ENCODE measurements at places on chromosomes 12 and 14. TPM values are rescaled to one million over a fixed set of nuclear protein-coding genes. Genes with fewer than 3 reads are reported as not detected.

DNA sequence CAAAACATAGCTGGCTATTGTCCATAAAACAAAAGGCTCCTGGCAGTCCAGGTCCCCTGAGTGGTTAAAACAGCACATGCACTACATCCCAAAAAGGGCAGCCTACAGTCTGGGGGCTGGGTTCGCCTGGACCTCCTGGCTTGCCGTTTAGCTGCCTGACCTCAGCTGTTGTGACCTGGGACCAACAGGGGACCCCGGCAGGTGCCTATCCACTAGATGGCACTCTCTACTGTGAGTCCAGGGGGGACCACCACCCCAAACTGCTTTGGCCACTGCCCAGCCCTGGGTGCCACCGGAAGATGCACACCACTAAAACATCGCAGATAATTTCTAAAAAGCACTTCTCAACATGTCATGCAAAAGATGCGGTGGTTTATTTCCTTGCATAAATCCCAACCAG lies 2.9 kb upstream of the RTL1 start:
- H3K4me3 ChIP-seq, result no peak overlapping the region
- peaks cover 11% of the 10 kb centered on the region for H3K4me1 ChIP-seq
- peak; percentile 51 for DNase-seq
- H3K27me3 ChIP-seq, result peaks cover 8% of the 10 kb centered on the region

DNA sequence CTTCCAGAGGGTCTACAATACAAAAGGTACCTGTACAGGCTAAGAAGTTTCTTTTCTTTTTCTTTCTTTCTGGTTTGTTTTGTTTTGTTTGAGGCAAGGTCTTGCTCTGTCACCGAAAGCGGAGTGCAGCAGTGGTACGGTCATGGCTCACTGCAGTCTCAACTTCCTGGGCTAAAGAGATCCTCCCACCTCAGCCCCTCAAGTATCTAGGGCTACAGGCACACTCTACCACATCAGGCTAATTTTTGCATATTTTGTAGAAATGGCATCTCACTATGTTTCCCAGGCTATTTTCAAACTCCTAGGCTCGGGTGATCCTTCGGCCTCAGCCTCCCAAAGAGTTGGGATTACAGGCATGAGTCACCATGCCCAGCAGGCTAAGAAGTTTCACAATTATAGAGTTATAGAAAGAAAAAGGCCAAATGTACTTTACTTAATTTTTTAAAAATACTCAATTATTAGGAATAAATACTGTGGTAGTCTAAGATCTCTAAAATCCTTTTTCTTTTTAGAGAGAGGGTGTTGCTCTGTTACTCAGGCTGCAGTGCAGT lies 3.0 kb upstream of the PIGH start:
- H3K36me3 ChIP-seq, result peaks cover 13% of the 10 kb centered on the region
- H3K27me3 ChIP-seq, result peaks cover 7% of the 10 kb centered on the region
- H3K4me1 ChIP-seq, result peaks cover 6% of the 10 kb centered on the region
- no peak for DNase-seq
- no peak overlapping the region for H3K27ac ChIP-seq

Gene PLCZ1
- not detected for total RNA-seq

DNA sequence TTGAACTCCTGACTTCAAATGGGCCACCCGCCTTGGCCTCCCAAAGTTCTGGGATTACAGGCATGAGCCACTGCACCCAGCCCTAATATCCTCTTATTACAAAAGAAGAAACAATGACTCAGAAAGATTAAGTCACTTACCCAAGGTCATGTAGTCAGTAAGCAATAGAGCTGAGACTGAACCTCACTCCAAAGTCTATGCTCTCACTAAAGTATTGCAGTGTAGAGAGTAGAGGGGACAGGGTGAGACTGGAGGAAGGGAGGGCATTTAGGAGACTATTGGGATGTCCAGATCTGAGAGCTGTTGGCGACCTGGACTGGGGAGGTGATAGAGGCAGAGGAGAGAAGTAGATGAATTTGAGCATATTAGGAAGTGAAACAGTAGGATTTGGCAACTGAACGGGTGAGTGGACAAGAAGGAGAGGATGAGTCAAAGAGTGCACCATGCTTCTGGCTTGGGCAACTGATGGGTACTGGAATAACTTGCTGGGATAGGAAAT lies 11.8 kb downstream of the P2RX7 start:
- no peak overlapping the region for H3K27ac ChIP-seq
- H3K27me3 ChIP-seq, result peaks cover 6% of the 10 kb centered on the region
- DNase-seq, result no peak
- no peaks in the 10 kb centered on the region for H3K4me1 ChIP-seq
- no peak overlapping the region for H3K4me3 ChIP-seq

Gene RDH16
- total RNA-seq, result 0.74 TPM

DNA sequence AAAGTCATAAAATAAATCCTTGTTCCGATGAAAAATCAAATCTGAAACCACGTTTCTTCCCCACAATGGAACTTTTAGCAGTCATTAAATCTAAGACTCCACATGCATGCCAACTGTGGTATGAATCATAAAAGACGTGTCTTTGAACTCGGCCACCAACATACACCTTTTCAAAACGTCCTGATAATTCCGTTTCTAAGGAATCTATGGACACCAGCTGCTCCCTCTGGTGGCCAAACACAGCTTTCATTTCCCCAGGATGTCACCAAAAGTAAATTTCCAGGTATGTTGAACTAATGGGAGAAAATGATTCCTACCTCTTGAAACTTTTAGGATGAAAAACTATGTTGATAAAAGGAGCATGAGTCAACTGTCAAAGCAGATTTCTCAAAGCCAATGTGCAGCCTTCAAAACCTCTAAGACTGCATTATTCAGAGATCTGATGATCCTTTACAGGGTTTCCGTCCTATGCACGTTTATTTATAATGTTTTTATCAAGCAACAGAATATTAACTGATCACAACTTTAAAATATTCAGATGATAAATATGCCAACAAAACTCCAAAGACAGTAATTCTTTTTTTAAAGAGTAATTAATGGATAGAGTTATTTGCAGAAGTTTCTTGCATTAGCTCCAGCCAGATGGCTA lies 96.2 kb downstream of the CIT start:
- H3K27me3 ChIP-seq, result no peaks in the 10 kb centered on the region
- DNase-seq, result peak; percentile 44
- H3K36me3 ChIP-seq, result peaks cover 4% of the 10 kb centered on the region

Gene PTPRR
- 0.34 TPM for total RNA-seq

GRCh38 chr12:119432949-119433348 lies 98.4 kb downstream of the CCDC60 start:
- DNase-seq, result no peak
- peaks cover 7% of the 10 kb centered on the region for H3K36me3 ChIP-seq
- H3K27me3 ChIP-seq, result peaks cover 3% of the 10 kb centered on the region
- H3K4me1 ChIP-seq, result no peaks in the 10 kb centered on the region

Gene FGD4
- 105 TPM for total RNA-seq

GRCh38 chr12:89288959-89289358 lies 63.3 kb downstream of the DUSP6 start:
- no peak for DNase-seq
- H3K36me3 ChIP-seq, result no peaks in the 10 kb centered on the region
- no peaks in the 10 kb centered on the region for H3K27me3 ChIP-seq
- H3K4me3 ChIP-seq, result no peak overlapping the region
- H3K27ac ChIP-seq, result no peak overlapping the region

Gene L2HGDH
- total RNA-seq, result 6.7 TPM

Gene C3AR1
- total RNA-seq, result not detected

DNA sequence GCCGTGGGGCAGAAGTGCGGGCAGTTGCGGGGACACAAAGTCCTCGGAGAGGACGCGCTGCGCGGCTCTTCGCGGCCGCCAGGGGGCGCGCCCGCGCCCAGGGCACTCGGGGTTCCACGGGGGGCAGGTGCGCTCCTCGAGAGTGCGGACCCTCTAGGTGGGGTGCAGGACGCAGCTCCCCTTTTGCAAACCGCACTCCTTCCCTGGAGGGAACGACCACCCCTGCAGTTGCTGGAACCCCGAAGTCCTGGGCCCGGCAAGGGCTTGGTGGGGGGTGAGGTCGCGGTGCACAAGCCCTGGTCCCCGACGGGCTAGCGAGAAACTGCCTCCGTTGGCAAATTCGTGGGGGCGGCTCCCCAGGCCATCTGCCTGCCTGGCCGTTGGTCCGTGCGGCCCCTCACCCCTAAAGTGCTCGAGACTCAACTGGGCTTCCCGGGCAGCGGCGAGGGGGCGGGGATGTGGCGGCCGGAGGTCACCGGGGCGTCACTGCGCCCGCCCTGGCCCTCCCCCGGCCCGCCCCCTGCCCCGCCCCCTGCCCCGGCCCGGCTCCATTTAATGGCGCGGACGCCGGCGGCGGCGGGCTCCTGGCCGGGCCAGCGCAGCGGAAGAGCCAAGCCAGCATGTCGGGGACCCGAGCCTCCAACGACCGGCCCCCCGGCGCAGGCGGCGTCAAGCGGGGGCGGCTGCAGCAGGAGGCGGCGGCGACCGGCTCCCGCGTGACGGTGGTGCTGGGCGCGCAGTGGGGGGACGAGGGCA lies at the start of gene ADSS1:
Gene ADSS1, plus strand, starts transcription at position 579 of the 756 bp plus-strand sequence. Its CDS starts 42 bp downstream, at position 621.
- H3K36me3 ChIP-seq, result no peaks in the 10 kb centered on the region
- H3K27ac ChIP-seq, result no peak within 1 kb of the TSS
- DNase-seq, result peak; percentile 77
- H3K27me3 ChIP-seq, result peaks cover 11% of the 10 kb centered on the region
- H3K4me3 ChIP-seq, result no peak within 1 kb of the TSS

Gene REC8
- 136 TPM for total RNA-seq

DNA sequence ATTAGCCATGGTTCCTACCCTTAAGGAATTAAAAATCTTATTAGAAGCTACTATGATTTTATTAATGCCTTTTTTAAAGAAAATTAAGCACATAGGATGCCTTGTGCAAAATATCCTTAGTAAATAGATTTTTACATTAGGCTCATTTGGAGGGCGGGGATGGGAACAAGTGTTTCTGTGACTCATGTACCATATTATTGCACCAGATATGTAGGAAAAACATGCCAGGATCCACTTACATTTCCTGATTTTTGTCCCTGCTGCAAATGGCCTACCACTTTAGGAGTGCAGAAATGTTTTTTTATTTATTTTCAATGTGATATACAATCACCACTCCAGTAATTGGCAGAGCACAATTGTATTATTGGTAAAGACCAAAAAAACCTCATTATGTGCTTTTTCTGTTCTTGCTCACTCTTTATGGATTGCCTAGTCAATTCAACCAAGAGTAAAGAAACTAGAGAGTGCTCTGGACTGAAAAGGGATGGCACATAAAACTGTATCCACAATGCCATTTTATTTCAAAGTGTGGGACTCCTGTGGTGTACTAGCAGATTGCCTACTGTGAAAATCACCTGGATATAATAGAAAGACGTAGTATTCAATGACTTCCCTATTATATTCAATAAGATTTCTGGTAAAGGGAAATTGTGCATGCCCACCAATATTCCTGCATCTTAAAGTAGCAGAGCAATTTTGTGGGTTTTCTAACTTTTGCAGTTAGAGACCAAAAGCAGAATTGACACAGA lies 86.9 kb downstream of the ANO6 start:
- no peak overlapping the region for H3K4me3 ChIP-seq
- H3K27me3 ChIP-seq, result peaks cover 2% of the 10 kb centered on the region
- no peaks in the 10 kb centered on the region for H3K36me3 ChIP-seq
- peaks cover 10% of the 10 kb centered on the region for H3K4me1 ChIP-seq
- H3K27ac ChIP-seq, result no peak overlapping the region

Gene SLC6A12
- 0.64 TPM for total RNA-seq

Gene FITM1
- total RNA-seq, result 0.66 TPM

GRCh38 chr14:74981833-74982232 lies 20.9 kb upstream of the EIF2B2 start:
- no peak overlapping the region for H3K27ac ChIP-seq
- peaks cover 12% of the 10 kb centered on the region for H3K27me3 ChIP-seq
- H3K36me3 ChIP-seq, result no peaks in the 10 kb centered on the region
- H3K4me1 ChIP-seq, result peaks cover 13% of the 10 kb centered on the region
- no peak for DNase-seq
- no peak overlapping the region for H3K4me3 ChIP-seq

DNA sequence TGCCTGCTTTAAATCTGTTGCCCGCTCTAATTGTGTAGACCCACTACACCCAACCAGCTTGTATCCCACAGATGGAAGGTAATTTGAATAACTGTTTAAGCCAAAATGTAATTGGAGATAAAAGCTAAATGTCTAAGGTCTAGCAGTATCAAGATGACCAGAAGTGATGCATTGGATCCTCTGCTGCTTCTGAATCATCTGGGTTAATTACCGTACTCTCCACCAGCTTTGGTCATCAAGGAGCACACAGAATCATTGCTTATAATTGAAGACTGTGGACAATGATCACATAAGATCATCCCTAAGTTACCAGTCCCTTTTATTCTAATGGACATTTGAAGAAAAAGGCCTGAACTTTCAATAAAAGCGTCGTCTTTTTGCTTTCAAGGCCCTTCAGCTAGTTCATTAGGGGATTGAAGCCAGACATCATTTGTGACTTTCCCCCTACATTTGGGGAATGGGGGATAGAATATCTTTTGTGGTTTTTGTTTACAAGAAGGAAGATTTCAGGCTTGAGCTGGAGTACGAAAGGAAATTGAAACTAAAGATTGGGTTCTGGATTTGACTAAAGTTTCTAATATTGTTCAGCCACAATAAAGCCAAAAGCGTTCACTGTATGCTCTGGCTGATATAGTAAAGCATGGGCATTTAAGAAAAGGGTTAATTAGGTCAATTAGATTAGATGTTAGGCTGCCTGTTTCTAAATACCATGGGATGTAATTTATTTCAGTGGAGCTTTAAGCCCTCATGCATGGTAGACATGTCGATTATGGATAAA lies 123.2 kb downstream of the CHST11 start:
- DNase-seq, result no peak
- H3K27me3 ChIP-seq, result peaks cover 8% of the 10 kb centered on the region
- H3K36me3 ChIP-seq, result no peaks in the 10 kb centered on the region
- H3K4me1 ChIP-seq, result peaks cover 11% of the 10 kb centered on the region
- no peak overlapping the region for H3K4me3 ChIP-seq
- H3K27ac ChIP-seq, result no peak overlapping the region

Gene PYGL
- 1.2 TPM for total RNA-seq

- DNase-seq, result no peak
- H3K27ac ChIP-seq, result no peak overlapping the region
- peaks cover 17% of the 10 kb centered on the region for H3K27me3 ChIP-seq
Observed at GRCh38 chr14:102775855-102776760, 1.1 kb upstream of the TRAF3 start.

- peaks cover 14% of the 10 kb centered on the region for H3K4me1 ChIP-seq
- H3K4me3 ChIP-seq, result no peak overlapping the region
- H3K36me3 ChIP-seq, result no peaks in the 10 kb centered on the region
- no peak overlapping the region for H3K27ac ChIP-seq
- DNase-seq, result no peak
Observed at GRCh38 chr12:109113661-109114321, 2.6 kb upstream of the ACACB start.
